ENCODE measurements at places on chromosomes 12 and 14.

DNA sequence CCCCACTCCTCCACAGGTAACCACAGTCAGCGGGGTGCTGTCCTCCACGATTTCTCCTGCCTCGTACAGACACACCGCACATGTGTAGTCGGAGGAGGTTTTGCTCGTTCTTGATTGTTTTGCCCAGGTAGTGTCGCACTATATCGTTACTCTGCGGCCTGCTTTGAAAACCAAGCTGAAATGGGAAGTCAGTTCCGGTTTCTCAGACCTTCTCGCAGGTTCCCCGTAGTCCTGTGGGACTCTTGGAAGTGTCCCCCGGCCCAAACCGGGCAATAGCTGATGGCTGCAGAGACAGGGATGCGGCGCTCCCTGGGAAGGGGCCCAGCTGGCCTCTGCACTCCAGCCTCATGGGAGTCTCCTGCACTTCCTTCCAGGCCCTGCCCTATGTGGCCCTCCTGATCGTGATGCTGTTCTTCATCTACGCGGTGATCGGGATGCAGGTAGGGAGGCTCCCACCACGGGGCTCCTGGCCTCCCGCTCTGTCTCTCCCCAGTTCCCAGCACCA lies 141.3 kb upstream of the FKBP4 start:
- DNase-seq: no peak

- DNase-seq: no peak
Observed at GRCh38 chr12:87383680-87384079, 645.5 kb downstream of the C12orf50 start.

DNA sequence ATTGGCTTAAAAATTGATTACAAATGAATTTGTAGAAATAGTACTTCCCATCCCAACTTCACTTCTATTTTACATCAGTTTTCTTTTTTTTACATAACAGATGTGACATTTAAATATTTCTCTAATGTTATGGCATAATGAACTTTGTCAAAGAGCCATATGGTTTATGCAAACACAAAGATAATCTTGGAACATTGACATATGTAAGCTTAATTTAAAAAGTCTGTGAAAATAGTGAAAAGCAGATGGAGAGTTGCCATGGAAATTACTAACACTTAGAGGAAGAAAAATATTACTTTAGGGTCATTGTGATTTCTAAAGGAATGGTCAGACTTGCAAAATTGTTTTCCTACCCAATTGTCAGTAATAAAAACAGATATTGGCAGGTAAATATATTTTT lies 232.4 kb downstream of the AEBP2 start:
- DNase-seq: no peak

GRCh38 chr12:42472376-42472775 lies 117.2 kb downstream of the PRICKLE1 start:
- no peak for DNase-seq

DNA sequence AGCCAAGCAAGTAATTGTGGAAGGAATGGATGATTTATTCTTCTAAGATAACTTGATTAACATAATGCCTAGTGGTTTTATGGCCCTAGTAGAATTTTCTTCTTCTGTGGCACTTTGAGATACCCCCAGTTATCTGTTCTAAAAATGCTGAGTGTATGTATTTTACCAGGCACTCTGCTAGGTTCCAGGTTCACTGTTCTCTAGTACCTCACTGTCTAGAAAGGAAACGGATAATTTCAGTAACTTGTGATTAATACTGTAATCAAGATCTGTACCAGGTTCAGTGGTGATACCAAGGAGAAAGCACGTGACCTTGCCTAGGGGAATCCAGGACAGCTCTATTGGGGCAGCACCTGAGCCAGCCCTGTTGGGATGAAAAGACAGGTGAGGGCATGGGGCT lies 8.0 kb downstream of the ANO6 start:
- DNase-seq: no peak

- DNase-seq: no peak
Observed at GRCh38 chr12:19154686-19155085, 25.2 kb downstream of the PLEKHA5 start.

All from right kidney (tissue), 9 donors.